ENCODE measurements at places on chromosomes 12 and 14. TPM values are rescaled to one million over a fixed set of nuclear protein-coding genes. Genes with fewer than 3 reads are reported as not detected.

The OXA1L gene
- polyA plus RNA-seq = 199 TPM

The SLC4A8 gene
- 8.6 TPM for polyA plus RNA-seq

The FGD6 gene
- 12.2 TPM for polyA plus RNA-seq

The TAS2R42 gene
- polyA plus RNA-seq = not detected

The IAPP gene
- polyA plus RNA-seq = not detected

The SRRM4 gene
- polyA plus RNA-seq = 0.35 TPM

The OTUB2 gene
- polyA plus RNA-seq = 2.2 TPM

The GRIP1 gene
- 4.5 TPM for polyA plus RNA-seq

All from H1 (cell line).